GM04503 (cell line): ENCODE measurements at places on chromosomes 7 and 10.

- no peak for DNase-seq
Measured at GRCh38 chr10:63593576-63593975, 72.4 kb downstream of the REEP3 start.

DNA sequence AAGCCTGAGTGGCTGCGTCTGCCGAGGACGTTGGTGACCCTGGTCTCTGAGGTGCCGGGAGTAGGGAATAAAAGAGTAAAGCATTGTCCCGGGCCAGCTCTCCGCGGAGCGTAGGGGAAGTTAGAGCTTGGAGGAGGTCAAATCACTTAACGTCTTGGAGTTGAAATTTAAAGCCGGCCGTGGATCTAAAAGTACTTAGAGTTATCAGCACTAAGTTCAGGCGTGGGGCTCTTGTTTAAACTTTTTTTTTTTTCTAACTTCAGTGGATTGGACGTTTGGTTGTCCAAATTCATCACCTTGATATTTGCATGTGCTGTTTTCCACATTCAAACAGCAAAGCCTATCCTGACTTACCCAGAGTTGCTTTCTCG is 700 bp downstream of the NIPSNAP2 start:
- peak; percentile 12 for DNase-seq

GRCh38 chr7:69218576-69218975 is 379.7 kb upstream of the AUTS2 start:
- DNase-seq, result no peak

GRCh38 chr7:73871163-73872011 is 10.4 kb downstream of the TMEM270 start:
- DNase-seq, result no peak

GRCh38 chr7:18046601-18047000 is 19.0 kb upstream of the PRPS1L1 start:
- DNase-seq, result no peak

GRCh38 chr10:33334805-33335550 is 511 bp upstream of the NRP1 start:
- peak; percentile 69 for DNase-seq

- no peak for DNase-seq
Measured at GRCh38 chr7:131004371-131004770, 270.4 kb upstream of the KLF14 start.

DNA sequence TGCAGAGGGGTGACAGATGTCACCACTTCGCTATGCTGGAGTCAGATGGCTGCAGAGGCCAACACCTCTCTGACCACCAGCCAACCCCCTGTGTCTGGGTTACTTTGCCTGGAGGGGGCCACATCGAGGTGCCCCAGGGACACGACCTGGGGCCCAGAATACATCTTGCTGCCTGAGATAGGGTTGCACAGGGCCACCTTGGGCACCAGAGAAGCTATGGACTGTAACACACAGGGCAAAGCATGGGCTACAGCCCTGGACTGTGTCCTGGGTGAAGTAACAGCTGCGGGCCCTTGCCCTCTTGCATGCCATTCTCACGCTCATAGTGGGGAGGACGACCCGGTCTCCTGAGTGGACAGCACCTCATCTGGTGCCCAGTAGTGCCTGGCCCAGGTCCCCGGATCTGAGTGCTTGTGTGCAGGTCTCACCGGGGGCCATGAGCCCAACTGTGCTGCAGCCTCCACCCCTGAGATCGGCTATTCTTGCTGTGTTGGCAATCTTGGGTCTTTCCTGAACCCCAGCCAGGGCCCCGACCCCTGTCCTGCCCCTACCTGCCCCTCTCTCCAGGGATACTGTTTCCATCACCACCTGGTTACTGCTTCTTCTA is 115.2 kb upstream of the GDF10 start:
- DNase-seq, result no peak

- DNase-seq, result no peak
Measured at GRCh38 chr7:100603726-100604027, 1.5 kb downstream of the PCOLCE start.

- peak; percentile 37 for DNase-seq
Measured at GRCh38 chr7:83677180-83677866, 28.4 kb upstream of the SEMA3E start.

DNA sequence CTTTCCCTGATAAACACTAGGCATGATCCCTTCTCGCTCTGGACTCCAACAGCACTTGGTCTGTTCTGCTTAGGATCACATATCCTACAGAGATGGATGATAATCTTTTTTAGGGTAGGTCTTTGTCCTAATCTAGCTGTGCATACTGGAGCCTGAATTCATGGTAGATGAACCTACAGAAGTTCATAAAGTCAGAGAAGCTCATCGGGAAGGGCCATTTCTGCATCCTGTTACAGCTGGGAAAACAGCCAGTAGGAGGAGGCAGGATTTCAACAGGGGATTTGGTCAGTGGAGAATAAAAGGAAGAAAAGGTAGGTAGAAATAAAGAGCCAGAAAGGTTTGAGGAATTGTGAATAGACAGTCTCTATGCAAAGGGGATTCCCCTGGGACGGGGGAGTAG is 101.4 kb downstream of the ANK3 start:
- DNase-seq, result no peak

DNA sequence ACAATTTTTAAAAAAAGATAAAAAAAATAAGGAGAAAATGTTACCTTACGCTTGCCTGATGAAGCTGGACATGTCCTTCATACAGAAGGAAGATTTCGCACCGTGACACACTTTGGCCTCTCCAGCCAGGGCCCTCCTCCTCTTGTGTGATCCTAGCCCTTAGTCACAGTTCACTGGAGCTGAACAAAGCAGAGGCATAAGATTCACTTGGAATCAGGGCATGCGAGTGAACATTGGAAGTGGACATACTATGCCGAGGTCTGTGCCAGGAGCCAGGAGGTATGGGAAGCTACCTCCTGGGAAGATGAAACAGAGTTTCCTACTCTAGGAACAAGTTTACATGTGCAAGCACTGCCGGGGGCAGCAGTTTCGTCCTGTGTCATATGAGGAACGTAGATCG is 91.5 kb downstream of the XPNPEP1 start:
- DNase-seq, result no peak

DNA sequence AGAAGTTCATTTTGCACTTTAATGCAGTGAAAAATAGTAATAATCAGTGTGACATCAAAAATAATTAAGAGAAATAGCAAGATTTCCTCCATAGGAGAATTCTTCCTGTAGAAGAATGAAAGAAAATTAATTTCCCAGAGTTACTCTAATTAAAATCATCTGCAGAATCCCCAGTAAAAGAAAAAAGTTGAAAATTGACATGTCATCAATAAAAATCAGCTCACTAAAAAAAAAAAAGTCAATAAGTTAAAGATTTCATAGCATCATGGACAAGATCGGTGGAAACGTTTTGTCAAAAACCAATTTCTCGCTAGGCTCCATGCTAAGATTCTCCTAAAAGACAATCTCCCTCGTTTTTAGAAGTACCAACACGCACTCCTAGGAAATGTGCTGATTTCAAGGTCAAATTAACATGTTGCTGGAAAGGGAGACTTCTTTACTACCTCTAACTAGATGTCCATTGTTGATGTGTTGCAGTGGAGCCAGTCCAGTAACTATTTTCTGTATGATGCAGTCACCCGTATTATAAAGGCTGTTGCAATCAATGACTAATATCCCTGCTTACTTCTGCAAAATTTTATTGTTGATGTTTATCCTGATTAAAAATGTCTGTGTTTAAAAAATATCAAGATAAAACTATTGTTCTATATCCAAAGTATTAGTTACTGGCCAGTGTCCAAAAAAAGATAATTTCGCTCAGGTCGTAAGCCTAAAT is 591.9 kb upstream of the MGMT start:
- peak; percentile 1 for DNase-seq

GRCh38 chr10:125983161-125983560 is 86.8 kb downstream of the FANK1 start:
- DNase-seq, result no peak

GRCh38 chr7:157793973-157794745 is 457.4 kb downstream of the DNAJB6 start:
- DNase-seq, result no peak

DNA sequence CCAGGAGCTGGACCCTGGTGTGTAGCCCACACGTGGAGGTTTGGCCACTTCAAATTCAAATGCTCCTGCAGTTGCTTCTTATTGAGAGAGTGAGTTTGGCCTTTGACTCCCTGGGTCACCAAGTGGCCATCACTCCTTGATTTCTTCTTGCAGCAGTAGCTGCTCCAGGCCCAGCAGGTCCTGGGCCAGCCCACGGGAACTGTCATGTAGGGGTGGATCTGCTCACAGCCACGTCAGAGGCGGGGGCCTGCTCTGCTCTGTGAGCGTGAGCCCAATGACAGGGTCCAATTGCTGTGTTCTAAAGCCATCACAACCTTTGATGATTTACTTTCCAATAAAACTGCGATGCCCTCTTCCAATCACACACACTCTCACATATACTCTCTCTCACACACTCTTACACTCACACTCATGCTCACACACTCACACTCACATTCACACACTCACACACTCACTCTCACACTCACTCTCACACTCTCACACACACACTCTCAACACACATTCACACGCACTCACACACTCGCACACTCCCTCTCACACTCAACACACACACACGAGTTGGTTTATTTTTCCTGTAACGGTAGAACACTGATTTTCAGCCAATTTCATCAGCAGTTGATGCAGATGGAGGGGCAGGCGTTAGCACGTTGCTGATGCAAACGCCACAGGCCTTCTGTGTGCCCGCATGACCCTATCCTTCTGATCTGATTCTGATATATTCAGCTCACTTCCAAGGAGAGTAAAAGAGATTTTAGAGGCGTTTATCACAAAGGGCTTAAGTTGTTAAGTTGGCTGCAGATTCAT is 210.7 kb upstream of the PPP2R2D start:
- DNase-seq, result no peak

GRCh38 chr7:104789780-104790179 is 224.2 kb upstream of the KMT2E start:
- DNase-seq, result no peak

- DNase-seq, result peak; percentile 39
Measured at GRCh38 chr7:31734456-31734855, 47.4 kb downstream of the PPP1R17 start.

DNA sequence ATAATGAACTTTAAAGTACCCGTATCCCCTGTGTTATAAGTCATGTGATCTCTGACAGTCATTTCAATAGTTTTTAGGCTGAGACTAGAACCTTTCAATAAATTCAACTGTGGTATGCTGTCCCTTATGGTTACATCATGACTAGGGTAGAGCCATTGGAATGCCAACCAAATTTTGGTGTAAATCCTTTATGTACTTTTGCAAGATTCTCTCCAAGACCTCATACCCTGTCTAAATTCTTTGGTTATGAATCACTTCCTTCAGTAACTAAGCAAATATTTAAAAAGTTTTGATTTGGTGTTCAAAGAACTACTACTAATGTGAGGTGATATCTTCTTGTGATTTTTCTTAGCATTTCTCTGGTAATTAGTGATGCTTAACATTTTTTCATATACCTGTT is 20.8 kb upstream of the OR6B1 start:
- peak; percentile 32 for DNase-seq

DNA sequence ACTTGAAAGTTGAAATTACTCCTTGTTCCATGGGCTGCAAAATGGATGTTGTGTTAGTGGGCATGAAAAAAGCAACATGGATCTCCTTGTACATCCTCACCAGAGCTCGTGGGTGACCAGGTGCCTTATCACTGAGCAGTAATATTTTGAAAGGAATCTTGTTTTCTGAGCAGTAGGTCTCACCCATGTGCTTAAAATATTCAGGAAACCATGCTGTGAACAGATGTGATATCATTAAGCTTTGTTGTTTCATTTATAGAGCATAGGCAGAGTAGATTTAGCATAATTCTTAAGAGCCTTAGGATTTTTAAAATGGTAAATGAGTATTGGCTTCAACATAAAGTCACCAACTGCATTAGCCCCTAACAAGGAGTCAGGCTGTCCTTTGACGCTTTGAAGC is 316.6 kb downstream of the TYW1 start:
- no peak for DNase-seq

GRCh38 chr10:53957401-53957800 is 843.6 kb downstream of the PCDH15 start:
- no peak for DNase-seq

DNA sequence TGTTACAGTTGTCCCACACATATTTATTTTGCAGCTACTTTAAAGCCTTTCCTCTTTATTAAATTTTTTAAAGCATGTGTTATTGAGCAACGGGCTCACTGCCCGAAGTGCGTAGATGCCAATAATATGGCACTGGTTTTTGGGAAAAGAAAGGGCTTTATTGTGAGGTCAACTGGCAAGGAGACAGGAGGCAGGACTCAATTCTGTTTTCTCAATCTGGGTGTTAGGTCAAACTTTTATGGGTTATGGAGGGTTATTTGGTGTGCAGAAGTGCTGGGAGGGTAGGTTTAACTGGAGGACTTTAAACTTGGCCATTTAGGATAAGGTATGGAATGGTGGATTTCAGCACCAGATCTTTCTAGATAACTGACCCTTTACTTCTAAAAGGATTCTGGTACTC is 183.6 kb downstream of the LRRC4 start:
- no peak for DNase-seq

GRCh38 chr10:7192831-7193361 is 217.9 kb downstream of the SFMBT2 start:
- DNase-seq, result no peak

GRCh38 chr7:28179120-28180030 is 1.2 kb downstream of the JAZF1 start:
- no peak for DNase-seq

GRCh38 chr10:131872827-131873375 is 27.9 kb upstream of the PPP2R2D start:
- no peak for DNase-seq

DNA sequence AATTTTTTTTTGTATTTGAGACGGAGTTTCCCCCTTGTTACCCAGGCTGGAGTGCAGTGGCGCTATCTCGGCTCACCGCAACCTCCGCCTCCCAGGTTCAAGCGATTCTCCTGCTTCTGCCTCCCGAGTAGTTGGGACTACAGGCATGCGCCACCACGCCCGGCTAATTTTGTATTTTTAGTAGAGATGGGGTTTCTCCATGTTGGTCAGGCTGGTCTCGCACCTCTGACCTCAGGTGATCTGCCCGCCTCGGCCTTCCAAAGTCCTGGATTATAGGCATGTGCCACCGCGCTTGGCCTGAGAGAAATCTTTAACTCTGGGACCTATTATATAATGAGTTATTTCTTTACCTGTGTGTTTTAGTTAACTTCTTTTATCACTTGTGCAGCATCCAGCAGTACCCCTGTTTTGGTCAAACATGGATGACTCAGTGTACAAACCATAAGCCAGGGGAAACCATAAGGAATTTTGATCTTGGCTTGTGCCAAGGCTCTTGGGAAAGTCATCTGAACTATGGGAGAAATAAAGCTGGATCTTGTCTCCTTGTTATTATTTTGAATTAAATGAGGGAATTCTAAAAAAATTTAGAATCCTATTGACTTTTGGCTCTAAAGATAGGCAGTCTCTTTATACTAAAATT is 23.6 kb upstream of the ZRANB1 start:
- DNase-seq, result peak; percentile 68

- no peak for DNase-seq
Measured at GRCh38 chr10:10819206-10819856, 198.3 kb upstream of the CELF2 start.
